ENCODE measurements at places on chromosomes 6 and 20. TPM values are rescaled to one million over a fixed set of nuclear protein-coding genes. Genes with fewer than 3 reads are reported as not detected.

The PPP1R14C gene
- 0.46 TPM for total RNA-seq

The COL9A1 gene
- not detected for total RNA-seq

The CFAP206 gene
- total RNA-seq = 0.44 TPM

The HFE gene
- total RNA-seq = 6.2 TPM

The CAGE1 gene
- 0.19 TPM for total RNA-seq

The C6orf52 gene
- total RNA-seq = 0.84 TPM

The CRISP3 gene
- total RNA-seq = not detected

DNA sequence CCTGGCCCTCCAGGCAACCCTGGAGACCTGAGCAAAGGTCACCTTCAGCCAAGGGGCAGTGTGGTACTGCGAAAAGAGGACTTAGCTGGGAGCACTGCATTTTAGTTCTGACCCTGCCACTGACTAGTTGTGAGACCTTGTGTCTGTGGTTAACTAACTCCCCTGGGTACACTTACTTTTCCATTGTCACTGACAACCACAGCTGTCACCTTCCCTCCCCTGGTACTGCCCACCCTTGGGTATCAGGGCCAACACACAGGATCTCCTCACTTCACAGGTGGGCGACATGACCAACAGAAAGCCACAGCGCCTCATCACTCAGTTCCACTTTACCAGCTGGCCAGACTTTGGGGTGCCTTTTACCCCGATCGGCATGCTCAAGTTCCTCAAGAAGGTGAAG, 21.6 kb upstream of the GNRH2 start:
- DNase-seq = no peak

DNA sequence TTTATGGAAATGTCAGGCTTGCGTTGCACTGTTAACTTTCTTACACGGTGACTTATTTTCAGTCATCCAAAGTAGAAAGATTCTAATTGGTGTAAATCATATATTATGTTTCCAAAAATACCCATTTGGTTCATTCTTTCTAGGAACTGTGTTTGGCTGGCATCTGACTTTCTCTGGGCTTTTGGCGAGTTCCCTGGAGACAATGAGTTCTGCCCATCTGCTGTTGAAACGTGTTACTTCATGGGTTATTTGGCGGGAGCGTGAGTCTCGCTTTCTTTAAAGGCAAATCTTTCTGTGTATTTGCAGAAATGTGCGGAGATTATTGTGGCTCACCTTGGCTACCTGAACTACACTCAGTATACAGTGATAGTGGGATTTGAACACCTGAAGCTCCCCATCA, 29.5 kb downstream of the TMEM181 start:
- no peak for DNase-seq

DNA sequence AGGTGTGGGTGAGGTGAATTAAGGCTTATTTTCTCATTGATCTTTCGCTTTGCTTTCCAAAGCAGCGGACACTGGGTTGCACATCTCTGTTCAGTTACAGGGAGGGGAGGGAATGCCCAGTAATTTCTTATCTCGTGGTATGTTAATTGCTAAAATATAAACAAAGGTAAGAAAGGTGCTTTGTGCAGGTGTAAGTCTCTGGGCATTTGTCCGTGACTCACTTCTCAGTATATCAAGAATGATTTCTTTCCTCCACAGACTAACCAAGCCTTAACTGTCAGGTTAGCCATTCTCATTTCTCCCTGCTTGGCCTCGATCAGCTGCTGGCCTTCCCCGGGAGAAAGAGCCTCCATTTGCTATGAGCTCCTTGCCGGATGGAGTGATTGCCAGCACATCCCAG, 862.1 kb downstream of the KIF16B start:
- no peak for DNase-seq

GRCh38 chr6:117483004-117483644, 650 bp downstream of the DCBLD1 start:
- DNase-seq = peak; percentile 87

DNA sequence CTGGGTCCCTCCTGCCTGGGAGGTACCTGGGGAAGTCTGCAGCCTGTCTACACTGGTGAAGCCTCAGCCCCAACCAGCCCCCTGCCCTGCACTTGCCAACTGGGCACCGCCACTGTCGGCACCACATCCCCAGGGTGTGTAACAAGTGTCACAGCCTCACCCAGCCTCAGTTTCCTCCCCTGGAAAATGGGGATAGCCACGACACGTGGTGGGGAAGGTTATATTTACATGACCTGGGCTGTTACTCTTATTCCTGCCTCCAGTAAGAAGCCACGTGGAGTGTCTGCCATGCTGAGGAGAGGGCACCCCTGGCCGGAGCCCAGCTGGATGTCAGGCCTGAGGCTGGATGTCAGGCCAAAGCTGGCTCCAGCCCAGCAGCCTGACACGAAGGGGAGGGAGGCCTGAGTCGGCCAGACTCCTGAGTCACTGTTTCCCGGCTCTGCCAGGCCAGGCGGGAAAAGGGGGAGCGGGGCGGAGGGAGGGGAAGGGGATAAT, 44.9 kb downstream of the SNAI1 start:
- DNase-seq = peak; percentile 95

GRCh38 chr6:40321616-40322015, 265.5 kb downstream of the LRFN2 start:
- DNase-seq = no peak

GRCh38 chr20:10715035-10715434, 41.2 kb upstream of the JAG1 start:
- no peak for DNase-seq

- DNase-seq = no peak
These were observed 66.0 kb upstream of the TXNDC5 start for GRCh38 chr6:7976485-7977056.

Measured in osteocyte (in vitro differentiated cells).